Panc1 (cell line): ENCODE measurements at places on chromosomes 6 and 20. TPM values are rescaled to one million over a fixed set of nuclear protein-coding genes. Genes with fewer than 3 reads are reported as not detected.

- no peak overlapping the region for H3K27ac ChIP-seq
- peaks cover 4% of the 10 kb centered on the region for H3K27me3 ChIP-seq
- no peak overlapping the region for H3K4me3 ChIP-seq
- DNase-seq = no peak
- no peaks in the 10 kb centered on the region for H3K36me3 ChIP-seq
- H3K4me1 ChIP-seq = no peaks in the 10 kb centered on the region
These were observed 229.3 kb downstream of the CLIC5 start for GRCh38 chr6:45786355-45786781.

DNA sequence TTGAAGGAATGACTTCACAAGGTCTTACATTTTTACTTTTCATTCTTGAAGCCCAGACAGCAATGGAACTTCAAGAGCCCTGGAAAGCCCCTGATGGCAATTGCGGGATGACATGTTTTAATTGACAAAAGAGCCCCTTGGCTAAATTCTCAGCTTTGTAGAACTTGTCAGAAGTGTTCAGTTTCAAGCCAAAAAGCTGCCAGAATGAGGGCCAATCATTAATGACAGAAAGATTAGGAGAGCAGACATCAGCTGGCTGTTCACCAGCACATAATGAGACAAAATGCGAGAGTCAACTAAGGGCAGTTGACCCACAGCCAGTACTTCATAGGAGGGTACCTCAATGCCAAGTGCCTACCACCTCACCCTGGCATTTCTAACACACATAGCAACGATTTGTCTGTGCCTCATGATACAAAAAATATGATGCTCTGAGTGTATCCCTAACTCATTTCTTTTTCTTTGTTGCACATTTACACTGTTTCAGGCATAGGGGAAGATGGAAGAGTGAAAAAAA lies 243.1 kb downstream of the MYLK4 start:
- no peak overlapping the region for H3K27ac ChIP-seq
- H3K4me1 ChIP-seq = no peaks in the 10 kb centered on the region; the same call in 1 of the 2 replicates
- H3K27me3 ChIP-seq = peaks cover 26% of the 10 kb centered on the region
- no peak overlapping the region for H3K4me3 ChIP-seq
- DNase-seq = no peak

- peak overlapping the region; percentile 18; the same call in 1 of the 2 replicates for H3K27ac ChIP-seq
- H3K36me3 ChIP-seq = no peaks in the 10 kb centered on the region
- H3K4me1 ChIP-seq = 0 out of 2 replicates have a peak, but pooled peaks cover 3% of the 10 kb centered on the region
These were observed 142.3 kb downstream of the TFAP2A start for GRCh38 chr6:10272591-10272990.

The MMP24 gene
- total RNA-seq = 7.1 TPM

The CALHM5 gene
- not detected for total RNA-seq

The STX11 gene
- 3.2 TPM for total RNA-seq
